ENCODE measurements at places on chromosomes 7 and 10.

- DNase-seq: no peak
These were observed 48.3 kb upstream of the FAM171A1 start for GRCh38 chr10:15419279-15419874.

DNA sequence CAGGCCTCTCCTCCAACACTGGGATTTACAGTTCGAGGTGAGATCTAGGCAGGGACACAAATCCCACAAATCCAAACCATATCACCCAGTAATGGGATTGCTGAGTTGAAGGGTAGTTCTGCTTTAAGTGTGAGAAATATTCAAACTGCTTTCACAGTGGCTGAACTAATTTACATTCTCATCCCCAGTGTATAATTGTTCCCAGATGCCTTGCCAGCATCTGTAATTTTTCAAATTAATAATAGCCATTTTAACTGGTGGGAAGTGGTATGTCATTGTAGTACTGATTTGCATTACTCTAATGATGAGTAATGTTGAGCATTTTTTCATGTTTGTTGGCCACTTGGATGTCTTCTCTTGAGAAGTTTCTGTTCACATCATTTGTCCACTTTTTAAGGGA, 592.8 kb upstream of the GRM3 start:
- no peak for DNase-seq

GRCh38 chr10:105592468-105592867, 951.4 kb downstream of the SORCS3 start:
- DNase-seq: no peak

DNA sequence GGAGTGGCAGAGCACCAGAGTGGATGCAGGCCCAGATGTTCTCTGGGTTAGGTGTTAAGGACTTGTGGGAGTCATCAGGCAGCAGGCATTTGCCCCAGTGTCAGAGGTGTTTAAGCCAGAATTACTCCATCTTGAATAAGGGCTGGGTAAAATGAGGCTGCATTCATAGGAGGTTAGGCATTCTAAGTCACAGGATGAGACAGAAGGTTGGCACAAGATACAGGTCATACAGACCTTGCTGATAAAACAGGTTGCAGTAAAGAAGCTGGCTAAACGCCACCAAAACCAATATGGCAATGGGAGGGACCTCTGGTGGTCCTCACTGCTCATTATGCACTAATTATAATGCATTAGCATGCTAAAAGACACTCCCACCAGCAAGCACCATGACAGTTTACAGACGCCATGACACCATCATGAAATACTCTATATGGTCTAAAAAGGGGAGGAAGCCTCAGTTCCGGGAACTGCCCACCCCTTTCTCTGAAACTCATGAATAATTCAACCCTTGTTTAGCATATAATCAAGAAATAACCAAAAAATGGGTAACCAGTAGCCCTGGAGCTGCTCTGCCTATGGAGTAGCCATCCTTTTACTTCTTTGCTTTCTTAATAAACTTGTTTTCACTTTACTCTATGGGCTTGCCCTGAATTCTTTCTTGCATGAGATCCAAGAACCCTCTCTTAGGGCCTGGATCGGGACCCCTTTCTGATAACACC, 882 bp upstream of the LRRC61 start:
- DNase-seq: no peak

- no peak for DNase-seq
These were observed 14.0 kb upstream of the PCGF5 start for GRCh38 chr10:91206427-91206826.

- peak; percentile 66 for DNase-seq
These were observed 177.2 kb downstream of the SH3PXD2A start for GRCh38 chr10:103678178-103678526.

DNA sequence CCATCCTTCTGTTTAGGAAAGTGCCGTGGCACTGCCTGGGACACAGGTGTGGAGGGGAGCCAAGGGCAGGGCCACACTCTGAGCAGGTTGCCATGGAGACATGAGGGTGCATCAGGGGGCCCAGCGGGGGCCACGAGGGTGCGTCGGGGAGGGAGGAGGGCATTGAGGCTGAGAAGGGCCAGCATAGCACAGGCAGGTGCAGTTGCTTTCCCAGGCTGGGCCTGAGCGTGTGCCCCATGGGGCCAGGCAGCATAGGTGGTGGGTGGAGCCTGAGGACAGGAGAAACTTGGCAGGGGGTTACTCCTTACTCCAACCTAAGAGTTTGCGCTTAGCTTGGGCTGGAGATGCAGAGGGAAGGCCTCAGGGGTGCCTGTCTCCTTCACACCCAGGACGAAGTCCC, 15.2 kb downstream of the YKT6 start:
- peak; percentile 71 for DNase-seq

DNA sequence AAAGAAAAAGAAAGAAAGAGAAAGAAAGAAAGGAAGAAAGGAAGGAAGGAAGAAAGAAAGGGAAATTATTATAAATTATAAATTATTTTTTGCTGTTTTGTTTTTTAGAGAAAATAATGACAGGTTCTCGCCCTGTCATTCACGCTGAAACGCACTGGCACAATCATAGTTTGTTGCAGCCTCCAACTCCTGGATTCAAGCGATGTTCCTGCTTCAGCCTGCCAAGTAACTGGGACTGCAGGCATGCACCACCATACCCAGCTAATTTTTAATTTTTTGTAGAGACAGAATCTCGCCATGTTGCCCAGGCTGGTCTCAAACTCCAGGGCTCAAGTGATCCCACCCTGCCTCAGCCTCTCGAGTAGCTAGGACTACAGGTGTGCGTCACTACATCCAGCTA, 21.6 kb downstream of the MMD2 start:
- DNase-seq: no peak

GRCh38 chr10:28077889-28078288, 79.0 kb upstream of the ODAD2 start:
- no peak for DNase-seq

DNA sequence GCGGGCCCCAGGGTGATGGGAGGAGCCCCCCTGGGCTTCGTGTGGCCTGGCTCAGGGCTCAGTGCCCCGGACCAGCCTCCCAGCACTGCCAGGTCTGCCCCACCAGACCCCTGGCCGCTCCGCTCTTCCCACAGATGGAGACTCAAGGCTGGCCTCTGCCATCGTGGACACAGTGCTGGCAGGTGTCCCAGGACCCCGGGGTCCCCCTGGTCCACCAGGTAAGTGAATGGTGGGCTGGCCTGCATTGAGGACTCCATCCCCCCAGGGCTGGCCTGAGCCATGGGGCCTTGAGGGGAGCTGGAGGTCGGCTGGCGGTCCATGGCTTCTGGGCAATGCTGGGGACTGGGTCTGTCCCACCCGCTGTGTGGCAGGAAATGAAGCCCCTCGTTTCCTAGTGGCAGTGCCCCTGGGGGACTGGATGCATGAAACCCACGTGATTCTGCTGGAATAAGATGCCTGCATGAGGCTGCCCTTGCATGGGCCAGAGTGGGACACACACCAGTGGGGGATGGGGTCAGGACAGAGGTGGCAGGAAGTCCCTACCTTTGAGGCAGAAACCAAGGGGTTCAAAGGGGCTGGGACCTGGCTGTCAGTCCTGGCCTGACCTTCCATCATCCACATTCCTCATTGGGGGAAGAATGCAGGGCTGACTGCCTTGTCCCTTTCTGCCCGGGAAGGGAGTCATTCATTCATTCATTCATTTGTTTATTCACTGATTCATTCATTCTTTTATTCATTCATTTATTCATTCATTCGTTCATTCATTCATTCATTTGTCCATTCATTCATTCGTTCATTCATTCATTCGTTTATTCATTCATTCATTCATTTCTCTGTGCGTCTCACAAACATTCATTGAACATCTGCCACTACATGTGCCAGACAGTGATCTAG, 81.8 kb downstream of the MYL10 start:
- no peak for DNase-seq

- DNase-seq: peak; percentile 66
These were observed 18.0 kb downstream of the MACC1 start for GRCh38 chr7:20199015-20199737.

DNA sequence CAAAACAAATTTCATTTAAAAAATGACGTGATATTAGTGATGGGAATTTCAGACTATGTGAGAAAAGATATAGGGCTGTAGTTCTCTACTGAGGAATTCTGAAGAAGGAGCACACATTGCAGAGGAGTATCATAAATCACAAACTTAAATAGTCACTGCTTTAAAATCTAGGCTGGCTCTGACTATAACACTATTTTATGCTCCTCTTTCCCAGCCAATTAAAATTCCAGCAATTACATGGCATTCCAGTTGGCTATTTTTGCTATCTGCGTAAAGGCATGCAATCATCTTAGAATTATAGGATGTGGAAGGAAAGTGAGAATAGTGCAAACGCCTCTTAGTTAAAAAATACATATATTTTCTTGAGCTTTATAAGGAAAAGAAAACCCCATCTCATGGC, 123.1 kb downstream of the GNAI1 start:
- no peak for DNase-seq

- DNase-seq: no peak
These were observed 1.4 kb downstream of the CELF2 start for GRCh38 chr10:11018855-11019631.

- DNase-seq: no peak
These were observed 8.2 kb upstream of the NDUFB2 start for GRCh38 chr7:140688341-140688740.

DNA sequence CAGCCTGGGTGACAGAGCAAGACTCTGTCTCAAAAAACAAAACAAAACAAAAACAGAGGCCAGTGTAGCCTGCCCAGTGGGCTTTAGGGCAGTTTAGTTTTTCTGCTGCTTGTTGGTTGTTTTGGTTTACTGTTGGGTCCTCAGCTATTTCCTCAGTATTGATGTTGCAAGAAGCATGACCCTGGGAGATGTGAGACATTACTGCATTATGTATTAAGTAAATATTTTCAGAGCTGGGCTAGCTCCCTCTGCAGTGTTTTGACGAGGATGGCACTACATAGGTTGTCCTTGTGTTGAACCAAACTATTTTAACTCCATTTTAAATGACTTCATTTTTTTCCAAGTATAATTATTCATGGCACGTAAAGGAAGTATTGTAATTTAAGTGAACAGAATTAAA, 4.8 kb downstream of the AKAP9 start:
- DNase-seq: no peak

DNA sequence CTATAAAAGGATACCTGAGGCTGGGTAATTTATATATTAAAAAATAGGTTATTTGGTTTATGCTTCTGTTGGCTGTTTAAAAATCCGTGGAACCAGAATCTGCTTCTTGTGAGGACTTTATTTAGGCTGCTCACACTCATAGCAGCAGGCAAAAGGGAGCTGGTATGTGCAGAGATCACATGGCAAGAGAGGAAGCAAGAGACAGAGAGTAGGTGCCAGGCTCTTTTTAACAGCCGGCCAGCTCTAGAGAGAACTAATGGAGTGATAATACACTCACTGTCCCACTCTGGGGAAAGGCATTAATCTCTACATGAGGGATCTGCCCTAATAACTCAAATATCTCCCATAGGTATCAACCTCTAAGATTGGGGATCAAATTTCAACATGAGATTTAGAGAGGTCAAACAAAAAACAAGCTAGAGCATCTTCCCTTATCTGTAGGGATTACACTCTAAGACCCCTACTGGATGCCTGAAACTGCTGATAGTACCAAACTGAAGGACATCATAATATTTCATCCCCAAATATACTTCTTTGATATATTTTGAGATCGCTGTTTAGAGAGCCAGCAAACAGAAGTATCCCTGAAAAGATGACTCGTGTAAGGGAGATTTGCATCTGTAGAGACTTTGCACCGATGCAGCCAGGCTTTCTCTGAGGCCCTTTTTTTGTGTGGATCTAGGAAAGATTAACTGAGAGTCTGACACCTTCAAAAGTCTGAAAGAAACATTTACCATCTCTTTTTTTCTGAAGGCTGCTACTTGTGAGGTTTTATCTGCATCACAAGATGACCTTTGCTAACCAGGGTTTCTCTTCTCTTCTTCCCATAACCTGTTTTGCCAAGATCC, 717.0 kb upstream of the MBL2 start:
- no peak for DNase-seq

GRCh38 chr10:114061148-114061547, 17.5 kb downstream of the ADRB1 start:
- DNase-seq: no peak

- peak; percentile 26 for DNase-seq
These were observed 67.5 kb upstream of the EFCAB10 start for GRCh38 chr7:105648561-105649401.

DNA sequence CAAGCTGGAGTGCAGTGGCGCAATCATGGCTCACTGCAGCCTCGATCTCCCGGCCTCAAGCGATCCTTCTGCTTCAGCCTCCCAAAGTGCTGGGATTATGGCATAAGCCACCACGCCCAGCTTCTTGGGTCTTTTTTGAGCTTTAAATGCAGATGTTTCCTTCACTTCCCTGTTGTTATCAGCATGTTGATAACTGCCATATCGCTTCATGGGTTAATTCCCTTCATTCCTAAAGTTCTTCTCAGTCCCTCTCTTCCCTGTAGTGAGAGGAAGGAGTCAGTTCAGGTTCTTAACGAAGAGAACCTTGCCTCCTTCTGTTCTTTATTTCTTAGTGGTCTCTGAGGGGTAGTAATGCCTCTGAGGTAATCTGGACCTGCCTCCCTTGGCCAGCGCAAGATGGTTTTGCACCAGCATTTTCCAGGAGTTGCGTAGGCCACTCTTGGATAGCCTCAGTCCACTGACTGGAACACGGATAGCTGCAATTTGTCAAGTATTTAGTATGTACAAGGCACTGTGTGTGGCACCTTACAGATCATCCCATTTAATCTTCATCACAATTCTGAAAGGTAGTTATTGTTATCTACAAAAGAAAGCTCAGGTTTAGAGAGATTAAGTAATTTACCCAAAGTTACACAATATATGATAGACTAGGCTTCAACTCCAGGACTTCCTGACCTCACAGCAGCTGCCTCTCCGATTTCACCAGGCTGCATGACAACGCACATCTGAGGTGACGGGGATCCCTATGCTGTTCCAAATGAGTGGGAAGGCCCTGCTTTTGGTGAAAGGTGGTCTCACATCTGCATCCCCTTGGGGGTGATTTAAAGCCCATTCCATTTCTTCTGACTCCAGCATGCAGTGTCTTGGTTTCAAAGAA, 60.5 kb downstream of the GATA3 start:
- no peak for DNase-seq

DNA sequence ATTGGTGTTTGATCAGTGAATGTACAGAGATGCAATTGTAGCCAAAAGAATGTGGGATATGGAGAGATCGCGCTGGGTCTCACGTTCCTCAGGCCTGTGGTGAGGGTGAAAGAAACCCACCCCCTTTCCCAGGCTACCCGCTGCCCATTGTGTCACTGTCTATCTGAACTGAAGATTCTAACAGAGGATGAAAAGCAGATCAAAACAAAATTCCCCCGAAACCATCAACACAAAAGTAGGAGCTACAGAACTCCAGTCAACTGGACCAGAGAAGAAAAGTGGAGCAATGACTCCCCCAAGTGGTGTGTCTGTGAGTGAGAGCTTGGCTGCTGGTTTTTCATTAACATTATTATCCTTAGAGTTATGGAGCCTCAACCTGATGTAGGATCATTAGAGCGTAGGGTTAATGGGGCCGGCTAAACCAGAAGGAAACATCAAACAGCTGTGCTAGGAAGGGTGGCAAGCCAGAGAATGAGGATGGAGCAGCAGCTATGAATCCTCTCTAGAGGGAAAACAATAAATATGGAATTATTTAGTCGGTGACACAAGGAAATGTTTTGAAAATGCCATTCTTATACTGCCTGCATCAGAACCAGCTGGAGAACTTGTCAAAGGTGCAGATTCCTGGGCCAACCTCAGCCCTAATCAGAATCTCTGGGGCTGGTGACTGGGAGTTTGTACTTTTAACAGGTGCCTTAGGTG, 38.3 kb downstream of the AKR1B1 start:
- no peak for DNase-seq

All from NCI-H510A (cell line).